IPS DF 19.7 (cell line): ENCODE measurements at places on chromosomes 11 and 22.

DNA sequence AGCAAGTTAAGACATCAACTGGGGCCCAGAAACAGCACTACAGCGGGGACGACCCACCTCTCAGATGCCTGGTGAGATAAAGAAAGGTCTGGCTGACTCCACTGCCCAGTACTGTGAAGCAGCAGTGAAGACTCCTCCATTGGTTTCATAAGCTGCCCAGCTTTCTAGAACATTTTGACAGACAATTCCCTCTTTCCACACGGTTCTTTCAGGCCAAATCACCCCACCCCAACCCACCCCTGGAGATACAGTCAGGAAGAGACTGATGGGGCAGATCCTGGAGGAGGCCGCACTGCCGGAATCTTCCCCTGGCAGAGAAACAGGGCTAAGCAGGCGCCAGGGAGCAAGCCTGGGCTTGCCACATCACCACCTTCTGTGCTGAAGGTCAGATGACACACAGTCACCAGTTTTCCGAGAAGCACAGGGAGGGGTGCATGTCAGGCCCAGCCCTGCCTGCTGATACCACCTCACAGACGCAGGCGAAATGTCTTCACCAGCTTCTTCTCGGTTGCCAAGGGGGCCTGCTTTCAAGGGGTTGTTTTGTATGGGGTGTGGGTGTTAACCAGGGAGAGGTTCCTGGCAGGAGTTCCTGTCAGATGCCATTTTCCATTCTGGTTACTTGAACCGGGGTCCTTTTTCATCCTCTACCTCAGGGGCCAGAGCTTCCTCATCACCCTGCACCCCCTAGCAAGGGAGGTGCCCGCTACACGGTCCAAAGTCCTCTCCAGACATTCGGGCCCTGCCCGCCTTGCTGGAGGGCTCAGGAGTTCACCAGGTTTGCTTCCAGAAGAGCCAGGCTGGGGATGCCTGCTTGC, 1.4 kb upstream of the NEAT1 start:
- DNase-seq, result no peak

DNA sequence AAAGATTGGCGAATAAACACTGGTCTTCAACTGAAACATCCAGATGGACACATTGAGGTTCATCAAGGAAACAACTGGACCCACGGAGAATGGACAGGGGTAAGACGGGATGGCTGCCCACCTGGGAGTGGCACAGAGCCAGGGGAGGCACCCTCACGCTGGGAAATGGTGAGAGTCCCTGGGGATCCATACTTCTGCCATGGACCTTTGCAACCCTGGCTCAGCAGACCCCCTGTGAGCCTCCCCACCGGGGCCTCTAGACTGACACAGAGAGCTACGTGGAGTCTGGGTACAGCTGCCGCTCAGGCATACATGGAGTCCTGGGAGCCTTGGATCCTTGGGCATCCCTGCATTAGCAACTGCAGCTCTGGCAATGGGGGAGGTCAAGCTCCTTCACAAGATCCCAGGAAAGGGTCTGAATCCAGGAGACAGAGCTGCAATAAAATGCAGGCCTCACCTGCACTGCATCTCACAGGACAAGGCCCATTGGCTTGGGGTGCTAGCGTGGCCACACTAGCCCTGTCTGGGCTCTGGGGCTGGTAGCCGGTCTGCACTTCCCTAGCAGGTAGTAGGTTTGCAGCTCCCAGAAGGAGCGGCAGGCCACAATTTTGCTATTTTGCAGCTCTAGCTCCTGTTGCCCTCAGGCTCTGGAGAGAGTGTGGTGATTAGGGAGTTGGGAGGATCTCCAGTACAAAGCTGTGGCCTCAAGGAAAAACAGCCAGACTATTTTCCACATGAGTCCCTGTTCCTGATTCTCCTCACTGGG, 496.4 kb upstream of the LRRC4C start:
- no peak for DNase-seq

GRCh38 chr11:57903011-57903410, 120.7 kb upstream of the OR9Q1 start:
- DNase-seq, result no peak

DNA sequence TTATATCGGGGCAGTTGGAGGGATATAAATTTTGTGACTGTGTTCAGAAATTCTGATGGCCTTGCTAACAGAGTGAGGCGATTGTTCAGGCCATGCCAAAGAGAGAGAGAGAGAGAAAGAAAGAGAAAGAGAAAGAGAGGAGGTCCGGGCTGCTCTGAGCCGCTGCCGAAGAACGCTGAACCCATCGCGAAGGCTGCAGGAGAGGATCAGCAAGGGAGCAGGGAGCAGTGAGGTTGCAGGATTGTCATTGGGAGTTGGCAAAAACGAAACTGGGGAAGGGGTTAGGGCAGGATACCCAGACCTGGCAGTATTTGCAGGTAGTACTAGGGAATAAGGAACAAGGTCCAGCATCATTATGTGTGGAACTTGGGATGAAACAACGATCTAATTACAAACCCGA, 537.1 kb downstream of the INSC start:
- DNase-seq, result no peak

- no peak for DNase-seq
Observed at GRCh38 chr22:28977481-28977971, 84.1 kb downstream of the C22orf31 start.

GRCh38 chr11:126357969-126358762, 2.7 kb downstream of the ST3GAL4 start:
- no peak for DNase-seq

DNA sequence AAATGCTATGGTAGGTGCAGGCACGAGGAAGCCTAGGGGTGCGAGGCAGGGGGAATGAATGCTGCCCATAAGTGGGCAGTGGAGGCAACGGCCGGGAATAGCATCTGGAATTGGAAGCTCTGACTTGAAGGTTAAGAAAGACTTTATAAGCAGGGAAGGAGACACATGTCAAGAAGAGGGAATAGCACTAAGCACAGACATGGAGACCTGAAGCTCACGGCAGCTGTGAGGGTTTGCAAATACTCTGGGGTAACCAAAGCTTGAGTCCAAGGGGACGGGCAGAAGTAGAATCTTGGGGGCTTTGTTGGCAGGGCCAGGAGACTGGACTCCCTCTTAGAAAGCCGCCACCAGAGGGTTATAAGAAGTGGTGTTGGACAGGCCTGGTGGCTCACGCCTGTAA, 112.6 kb downstream of the CEP164 start:
- no peak for DNase-seq

GRCh38 chr11:11981840-11982239, 26.6 kb downstream of the DKK3 start:
- DNase-seq, result no peak

- DNase-seq, result no peak
Observed at GRCh38 chr11:17794981-17795380, 60.4 kb downstream of the KCNC1 start.

DNA sequence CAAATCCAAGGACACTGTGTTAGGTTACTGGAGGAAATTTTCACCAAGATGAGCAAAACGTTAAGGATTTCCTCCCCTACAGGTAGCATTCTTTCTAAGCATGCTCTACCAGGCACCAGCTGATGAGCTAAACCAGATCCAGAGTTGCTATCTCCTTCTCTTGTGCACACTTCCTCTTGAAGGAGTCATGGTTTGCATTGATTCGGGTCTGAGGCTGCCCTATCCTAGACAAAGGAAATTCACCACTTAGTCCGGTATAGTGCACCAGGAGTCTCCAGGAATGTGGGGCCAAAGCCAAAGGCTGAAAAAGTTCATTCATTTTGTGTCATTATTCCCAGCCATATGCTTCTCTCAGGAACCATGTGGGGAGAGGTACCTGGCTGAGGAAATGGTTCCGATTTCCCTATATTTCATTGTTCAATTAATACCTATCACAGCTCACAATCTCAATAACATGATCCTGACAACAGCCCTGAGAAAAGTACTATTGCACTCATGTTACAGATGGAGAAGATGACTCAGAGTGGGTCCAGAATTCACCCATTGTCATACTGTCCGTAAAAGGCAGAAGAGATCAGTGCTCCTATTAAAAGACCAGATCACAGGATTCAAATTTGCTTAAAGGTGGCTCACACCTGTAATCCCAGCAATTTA, 39.1 kb downstream of the SLC35F2 start:
- no peak for DNase-seq
